ENCODE measurements at places on chromosomes 11 and 22.

DNA sequence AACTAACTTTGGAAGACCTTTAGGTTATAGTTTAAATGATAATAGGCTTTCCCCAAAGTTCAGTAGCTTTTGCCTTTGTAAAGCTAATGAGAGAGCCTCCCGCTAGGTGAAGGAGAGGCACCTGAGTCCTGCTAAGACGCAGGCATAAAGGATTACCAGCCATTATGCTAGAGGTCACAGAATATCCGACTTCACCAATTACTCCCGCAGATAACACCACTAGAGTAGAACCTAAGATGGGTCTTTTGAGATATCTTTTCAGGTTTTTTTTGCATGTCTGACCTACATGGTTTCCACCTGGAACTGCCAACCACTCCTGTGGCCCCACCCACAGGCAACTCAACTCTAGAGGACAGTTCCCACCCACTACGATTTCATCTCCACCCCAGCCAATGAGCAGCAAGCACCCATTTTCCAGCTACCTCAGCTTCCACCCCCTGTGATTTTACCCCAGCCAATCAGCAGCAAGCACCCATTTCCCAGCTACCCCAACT, 314.3 kb downstream of the BRD1 start:
- peaks cover 3% of the 10 kb centered on the region for H3K36me3 ChIP-seq
- no peaks in the 10 kb centered on the region for H3K4me1 ChIP-seq
- no peak overlapping the region for H3K27ac ChIP-seq
- no peaks in the 10 kb centered on the region for H3K27me3 ChIP-seq

GRCh38 chr22:50547263-50547985, 1.7 kb downstream of the KLHDC7B start:
- no peaks in the 10 kb centered on the region for H3K27me3 ChIP-seq
- DNase-seq, result no peak
- no peak overlapping the region for H3K27ac ChIP-seq
- H3K36me3 ChIP-seq, result no peaks in the 10 kb centered on the region
- no peak overlapping the region for H3K4me3 ChIP-seq

- H3K27me3 ChIP-seq, result no peaks in the 10 kb centered on the region
- H3K36me3 ChIP-seq, result peaks cover 8% of the 10 kb centered on the region
- H3K27ac ChIP-seq, result no peak overlapping the region
- H3K4me3 ChIP-seq, result no peak overlapping the region
These were observed 53.7 kb upstream of the MTMR2 start for GRCh38 chr11:95977534-95978174.

GRCh38 chr22:44019846-44020245, 4.3 kb upstream of the PARVB start:
- no peak overlapping the region for H3K4me3 ChIP-seq
- H3K36me3 ChIP-seq, result no peaks in the 10 kb centered on the region

- H3K4me3 ChIP-seq, result no peak overlapping the region
- H3K36me3 ChIP-seq, result no peaks in the 10 kb centered on the region
- H3K4me1 ChIP-seq, result peaks cover 5% of the 10 kb centered on the region
- H3K27ac ChIP-seq, result no peak overlapping the region
- peak; percentile 59 for DNase-seq
These were observed 25.9 kb upstream of the LYVE1 start for GRCh38 chr11:10594407-10594806.

DNA sequence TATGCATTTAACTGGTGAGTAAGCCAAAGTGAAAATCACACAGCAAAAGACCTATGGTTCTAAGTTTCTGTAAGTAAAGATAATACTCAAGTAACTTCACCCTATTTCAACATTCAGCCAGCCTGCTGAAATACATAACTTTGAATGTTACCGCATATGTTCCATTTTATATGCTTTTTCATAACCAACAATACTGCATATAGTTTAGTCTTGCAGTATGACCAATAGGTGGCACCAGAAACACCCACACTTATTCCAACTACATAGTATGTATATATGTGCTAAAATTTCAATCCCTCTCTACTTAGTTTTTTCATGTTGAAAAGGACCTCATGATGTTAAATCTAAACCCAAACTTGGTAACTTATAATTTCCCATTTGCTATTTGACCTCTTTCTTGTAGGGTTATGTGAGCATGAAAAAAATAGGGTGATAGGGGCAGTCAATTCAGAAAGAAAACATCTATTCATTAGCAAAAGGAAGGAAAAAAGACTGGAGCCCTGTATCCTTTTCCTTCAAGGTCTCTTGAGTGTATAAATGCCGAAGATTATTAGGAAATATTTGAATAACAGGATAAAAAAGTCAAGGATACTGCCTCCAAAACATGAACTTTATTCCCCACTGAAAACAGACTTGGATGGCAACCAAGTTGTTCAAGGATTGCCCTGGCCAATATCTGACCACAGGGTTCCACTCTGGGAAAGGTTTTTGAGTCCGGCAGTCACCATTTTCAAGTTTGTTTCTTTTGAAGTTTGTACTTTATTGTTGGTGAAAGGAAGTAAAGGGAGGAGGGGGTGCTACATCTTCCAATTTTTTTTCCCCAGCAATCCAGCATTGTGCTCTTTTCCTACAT, 23.8 kb upstream of the FZD4 start:
- no peaks in the 10 kb centered on the region for H3K36me3 ChIP-seq
- DNase-seq, result peak; percentile 65
- no peaks in the 10 kb centered on the region for H3K27me3 ChIP-seq
- peaks cover 5% of the 10 kb centered on the region for H3K4me1 ChIP-seq
- no peak overlapping the region for H3K27ac ChIP-seq

- H3K27ac ChIP-seq, result no peak overlapping the region
- H3K4me1 ChIP-seq, result no peaks in the 10 kb centered on the region
- DNase-seq, result no peak
- no peaks in the 10 kb centered on the region for H3K27me3 ChIP-seq
- no peaks in the 10 kb centered on the region for H3K36me3 ChIP-seq
- no peak overlapping the region for H3K4me3 ChIP-seq
These were observed 7.2 kb downstream of the BLID start for GRCh38 chr11:122108828-122109227.

- no peaks in the 10 kb centered on the region for H3K36me3 ChIP-seq
- H3K27ac ChIP-seq, result no peak overlapping the region
- peaks cover 9% of the 10 kb centered on the region for H3K27me3 ChIP-seq
- DNase-seq, result no peak
- peaks cover 2% of the 10 kb centered on the region for H3K4me1 ChIP-seq
These were observed 551 bp upstream of the DEUP1 start for GRCh38 chr11:93329936-93330445.

- H3K27me3 ChIP-seq, result no peaks in the 10 kb centered on the region
- H3K27ac ChIP-seq, result no peak overlapping the region
- no peak overlapping the region for H3K4me3 ChIP-seq
- no peaks in the 10 kb centered on the region for H3K4me1 ChIP-seq
These were observed 13.5 kb downstream of the SMC1B start for GRCh38 chr22:45399712-45400445.

- H3K27ac ChIP-seq, result no peak overlapping the region
- no peak for DNase-seq
- H3K36me3 ChIP-seq, result no peaks in the 10 kb centered on the region
- H3K4me3 ChIP-seq, result no peak overlapping the region
- H3K27me3 ChIP-seq, result no peaks in the 10 kb centered on the region
These were observed 36.1 kb downstream of the MMP20 start for GRCh38 chr11:102589047-102589459.

- DNase-seq, result peak; percentile 88
- peaks cover 3% of the 10 kb centered on the region for H3K36me3 ChIP-seq
- H3K4me1 ChIP-seq, result peaks cover 4% of the 10 kb centered on the region
These were observed 29.4 kb downstream of the SYT9 start for GRCh38 chr11:7281079-7281478.

DNA sequence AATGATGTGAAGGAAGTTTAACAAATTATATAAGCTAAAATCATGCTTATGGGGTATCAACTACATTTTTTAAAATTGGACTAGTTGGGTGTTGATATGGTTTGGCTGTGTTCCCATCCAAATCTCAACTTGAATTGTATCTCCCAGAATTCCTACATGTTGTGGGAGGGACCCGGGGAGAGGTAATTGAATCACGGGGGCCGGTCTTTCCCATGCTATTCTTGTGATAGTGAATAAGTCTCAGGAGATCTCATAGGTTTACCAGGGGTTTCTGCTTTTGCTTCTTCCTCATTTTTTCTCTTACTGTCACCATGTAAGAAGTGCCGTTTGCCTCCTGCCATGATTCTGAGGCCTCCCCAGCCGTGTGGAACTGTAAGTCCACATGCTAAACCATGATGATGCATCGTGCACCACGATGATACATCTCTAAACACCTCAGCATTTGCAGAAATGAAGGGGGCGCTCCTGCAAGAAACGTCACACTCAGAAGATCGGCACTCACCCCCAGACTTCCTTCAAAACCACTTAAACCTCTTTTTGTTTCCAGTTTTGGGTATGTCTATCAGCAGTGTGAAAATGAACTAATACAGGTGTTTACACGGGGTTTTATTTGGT, 340.0 kb downstream of the SHANK2 start:
- H3K27ac ChIP-seq, result no peak overlapping the region
- DNase-seq, result no peak

DNA sequence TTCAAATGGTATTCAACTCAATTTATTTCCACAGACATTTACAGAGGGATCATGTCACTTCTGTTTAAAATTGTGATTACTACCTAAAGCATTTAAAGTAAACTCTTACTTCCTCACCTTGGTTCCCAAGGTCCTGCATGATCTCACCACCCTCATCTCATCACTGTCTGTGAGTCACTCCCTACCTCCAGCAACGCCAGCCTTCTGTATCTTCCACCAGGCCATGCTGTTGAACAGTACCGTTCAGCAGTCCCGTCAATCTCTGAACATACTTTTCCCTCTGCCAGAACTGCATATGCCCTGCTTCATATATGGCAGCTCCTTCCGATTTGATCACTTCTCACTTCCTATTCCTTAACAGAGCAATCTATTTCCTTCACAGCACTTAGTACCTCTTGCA, 2.0 kb downstream of the FBXO3 start:
- H3K4me1 ChIP-seq, result peaks cover 14% of the 10 kb centered on the region
- H3K4me3 ChIP-seq, result no peak overlapping the region
- H3K27ac ChIP-seq, result no peak overlapping the region
